T follicular helper cell (primary cell): ENCODE measurements at places on chromosomes 2 and 18.

GRCh38 chr18:41331661-41332060 is 623.4 kb upstream of the PIK3C3 start:
- no peak for DNase-seq

- DNase-seq, result no peak
Measured at GRCh38 chr2:18245375-18245774, 315.1 kb downstream of the RDH14 start.

GRCh38 chr2:38375696-38376345 is 1.3 kb downstream of the ATL2 start:
- peak; percentile 46 for DNase-seq

DNA sequence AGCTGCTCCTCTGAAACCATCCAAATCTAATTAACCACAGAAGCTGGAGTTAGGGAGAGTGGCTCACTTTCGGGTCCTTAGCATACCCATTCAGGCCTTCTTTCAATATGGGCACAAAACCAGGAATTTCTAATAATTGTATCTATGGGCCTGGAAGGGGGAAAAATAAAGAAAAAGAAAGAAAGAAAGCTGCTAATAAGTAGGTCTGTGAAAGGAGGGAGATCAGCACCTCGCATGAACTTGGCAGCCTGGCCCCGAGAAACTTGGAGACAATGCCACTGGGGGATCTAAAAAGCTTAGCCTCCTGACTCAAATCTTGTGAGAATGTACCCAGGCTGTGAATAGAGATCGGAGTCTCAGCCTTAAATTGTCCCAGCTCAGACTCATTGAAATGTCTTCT is 252.1 kb upstream of the SLC14A2 start:
- DNase-seq, result no peak

DNA sequence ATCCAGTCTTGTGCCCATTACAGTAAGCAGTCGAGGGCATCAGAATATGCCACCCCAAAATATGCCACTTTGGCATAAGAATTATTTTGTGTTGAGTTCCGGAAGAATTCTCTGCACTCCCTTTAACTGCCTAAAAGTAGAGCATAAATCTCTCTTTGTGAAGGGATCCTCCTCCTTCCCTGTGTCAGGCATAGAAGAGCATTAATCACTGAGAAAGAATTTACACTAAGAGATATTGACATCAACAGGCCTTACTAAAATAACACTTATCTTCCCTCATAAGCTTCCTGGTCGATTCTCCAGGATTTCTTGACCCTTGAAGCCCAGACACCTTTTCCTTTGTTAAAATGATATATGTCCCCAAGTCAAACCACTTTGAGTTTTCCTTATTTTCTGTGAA is 27.6 kb upstream of the KYNU start:
- DNase-seq, result no peak

DNA sequence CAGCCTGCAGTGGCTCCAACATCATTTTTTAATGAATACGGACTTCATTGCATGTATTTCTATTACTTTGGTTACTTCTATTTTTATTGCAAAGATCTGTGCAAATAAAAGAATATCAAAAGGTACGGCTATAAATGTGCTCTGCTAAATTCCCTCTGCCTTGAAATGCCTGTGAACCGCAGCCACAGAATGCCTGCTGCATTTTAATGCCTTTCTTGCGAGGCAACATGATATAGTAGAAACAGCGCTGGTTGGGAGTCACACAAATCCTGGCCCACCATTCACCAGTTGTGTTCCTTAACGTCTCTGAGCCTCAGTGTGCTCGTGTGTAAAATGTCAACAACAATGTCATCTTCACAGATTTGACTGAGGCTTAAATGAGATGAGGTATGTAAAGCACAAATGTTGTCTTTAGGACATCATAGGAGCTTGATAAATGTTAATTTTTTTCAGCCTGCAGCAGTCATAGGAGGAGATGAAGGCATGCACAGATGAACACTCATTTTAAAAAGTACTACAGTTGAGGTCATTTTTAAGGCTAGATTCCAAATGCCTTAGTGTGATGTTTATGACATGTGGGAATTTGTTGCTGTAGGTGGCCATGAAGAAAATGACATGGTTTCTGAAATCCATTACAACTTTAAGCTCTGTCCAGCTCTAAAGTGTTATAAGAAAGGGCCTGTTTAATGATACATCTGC is 187.6 kb upstream of the NRP2 start:
- DNase-seq, result no peak

DNA sequence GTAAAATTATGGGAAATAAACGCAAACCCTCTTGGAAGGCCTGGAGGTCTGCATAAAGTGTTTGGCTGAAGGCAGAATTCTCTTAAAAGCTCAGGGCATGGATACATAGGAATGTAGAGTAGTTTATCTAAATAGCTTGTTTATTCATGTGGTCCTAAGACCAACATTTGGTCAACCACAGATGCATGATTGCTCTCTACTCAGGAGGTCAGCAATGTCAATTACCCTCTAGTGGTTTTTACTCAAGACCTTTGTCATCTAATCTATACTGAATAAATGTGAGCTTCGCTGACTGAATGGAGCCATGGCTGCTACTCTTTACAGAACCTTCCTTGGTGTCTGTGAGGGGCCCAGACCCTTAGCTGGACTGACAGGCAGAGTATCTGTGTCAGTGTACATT is 139.8 kb downstream of the ATL2 start:
- no peak for DNase-seq

- DNase-seq, result no peak
Measured at GRCh38 chr2:152555048-152555447, 162.2 kb downstream of the PRPF40A start.

GRCh38 chr2:134027980-134028379 is 225.9 kb upstream of the MGAT5 start:
- no peak for DNase-seq

DNA sequence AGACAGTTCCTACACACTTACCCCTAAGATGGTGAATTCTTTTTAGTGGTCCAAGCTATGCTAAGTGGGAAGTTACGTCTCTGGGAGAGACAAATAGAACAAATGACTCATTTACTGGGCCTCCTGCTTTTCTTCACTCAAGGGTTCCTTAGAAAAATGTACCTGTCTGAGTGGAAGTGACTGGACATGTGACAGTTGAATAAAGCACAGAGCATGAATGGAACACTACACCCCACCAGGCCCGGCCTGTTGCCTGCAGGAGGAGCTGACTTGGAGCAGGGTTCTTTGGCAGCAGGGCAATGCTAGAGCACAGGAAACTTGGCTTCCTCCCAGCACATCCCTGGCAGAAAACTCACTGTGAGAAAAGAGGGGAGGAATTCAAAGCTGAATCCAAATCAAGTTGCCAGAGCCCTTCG is 451.0 kb upstream of the SETBP1 start:
- DNase-seq, result no peak

- no peak for DNase-seq
Measured at GRCh38 chr2:47295981-47296635, 106.8 kb upstream of the MSH2 start.

- no peak for DNase-seq
Measured at GRCh38 chr2:109300582-109300981, 171.6 kb downstream of the SH3RF3 start.

GRCh38 chr2:63118821-63119220 is 68.2 kb downstream of the OTX1 start:
- no peak for DNase-seq

DNA sequence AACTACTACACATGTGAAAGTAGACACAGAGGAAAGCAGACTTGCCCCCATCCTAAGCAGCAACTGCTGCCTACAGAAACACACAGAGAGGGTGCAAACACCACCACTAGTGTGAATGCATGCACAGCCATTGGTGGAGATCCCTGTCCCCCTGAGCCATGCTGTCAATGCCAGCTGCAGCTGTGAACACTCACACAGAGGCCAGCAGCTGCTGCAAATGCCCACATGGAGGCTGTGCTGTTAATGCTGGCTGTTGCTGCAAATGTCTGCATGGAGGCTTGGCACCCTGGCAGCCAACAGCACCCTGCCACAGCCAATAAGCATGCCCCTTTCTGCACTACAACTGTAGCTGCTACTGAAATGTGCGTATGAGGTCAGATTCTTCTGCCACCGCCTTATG is 355.0 kb downstream of the LNPK start:
- DNase-seq, result no peak

DNA sequence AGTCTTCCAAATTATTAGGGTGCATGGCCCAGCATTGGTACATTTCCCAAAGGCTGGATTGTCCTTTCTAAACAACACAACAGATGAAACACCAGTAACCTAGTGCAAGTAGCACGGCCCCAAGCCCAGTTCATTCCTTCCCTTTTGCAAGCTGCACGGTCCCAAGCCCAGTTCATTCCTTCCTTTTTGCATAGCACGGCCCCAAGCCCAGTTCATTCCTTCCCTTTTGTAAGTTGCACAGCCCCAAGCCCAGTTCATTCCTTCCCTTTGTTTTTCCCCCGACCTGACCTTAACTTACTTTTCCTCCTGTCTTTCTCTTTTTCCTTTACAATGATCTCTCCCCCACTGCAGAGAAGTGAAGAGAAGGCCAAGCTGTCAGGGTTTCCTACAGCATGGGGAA is 60.9 kb downstream of the C18orf63 start:
- no peak for DNase-seq

DNA sequence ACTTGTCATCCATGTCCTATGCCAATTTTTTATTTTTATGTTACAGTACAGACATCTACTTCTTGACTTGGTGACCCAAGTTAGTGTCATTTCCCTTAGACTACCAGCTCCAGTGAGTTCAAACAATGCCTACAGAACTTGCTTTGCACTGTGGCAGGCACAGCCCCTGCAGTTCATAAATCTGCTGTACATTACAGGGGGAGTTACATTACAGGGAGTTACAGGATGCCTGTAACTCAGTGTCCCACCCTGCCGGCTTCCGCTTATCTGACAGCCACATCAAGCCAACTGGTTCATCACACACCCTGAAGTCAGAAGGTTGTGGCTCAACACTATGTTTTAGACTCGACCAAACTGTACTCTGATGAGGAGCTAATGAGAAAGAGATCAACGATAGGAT is 7.8 kb upstream of the NPAS2 start:
- no peak for DNase-seq

GRCh38 chr2:215607766-215608165 is 171.9 kb upstream of the FN1 start:
- DNase-seq, result no peak
